Islet precursor cell (in vitro differentiated cells): ENCODE measurements at places on chromosomes 3 and 15.

GRCh38 chr15:33043636-33044035 lies 150.9 kb downstream of the FMN1 start:
- DNase-seq = no peak

GRCh38 chr3:150140614-150141321 lies 170.1 kb upstream of the PFN2 start:
- DNase-seq = no peak

DNA sequence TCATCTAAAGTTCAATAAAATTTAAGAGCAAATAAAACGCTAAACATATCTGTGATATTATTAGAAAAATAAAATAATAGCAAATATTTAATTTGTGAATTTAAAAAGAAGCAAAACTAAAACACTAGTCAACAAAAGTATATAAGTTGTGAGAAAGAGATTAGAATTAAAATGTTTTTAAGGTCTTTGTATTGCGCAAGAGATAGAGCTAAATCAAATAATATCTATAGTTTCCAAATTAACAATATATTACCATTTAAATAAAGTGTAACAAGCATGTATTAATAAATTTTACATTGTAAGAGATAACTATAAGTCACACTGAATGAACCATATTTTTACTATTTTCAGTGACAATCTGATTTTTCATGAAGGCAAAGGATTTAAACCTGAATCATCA lies 74.2 kb downstream of the PLSCR2 start:
- DNase-seq = no peak

GRCh38 chr3:155096303-155097008 lies 16.3 kb downstream of the MME start:
- no peak for DNase-seq

GRCh38 chr3:61331929-61332552 lies 80.8 kb upstream of the FHIT start:
- no peak for DNase-seq

DNA sequence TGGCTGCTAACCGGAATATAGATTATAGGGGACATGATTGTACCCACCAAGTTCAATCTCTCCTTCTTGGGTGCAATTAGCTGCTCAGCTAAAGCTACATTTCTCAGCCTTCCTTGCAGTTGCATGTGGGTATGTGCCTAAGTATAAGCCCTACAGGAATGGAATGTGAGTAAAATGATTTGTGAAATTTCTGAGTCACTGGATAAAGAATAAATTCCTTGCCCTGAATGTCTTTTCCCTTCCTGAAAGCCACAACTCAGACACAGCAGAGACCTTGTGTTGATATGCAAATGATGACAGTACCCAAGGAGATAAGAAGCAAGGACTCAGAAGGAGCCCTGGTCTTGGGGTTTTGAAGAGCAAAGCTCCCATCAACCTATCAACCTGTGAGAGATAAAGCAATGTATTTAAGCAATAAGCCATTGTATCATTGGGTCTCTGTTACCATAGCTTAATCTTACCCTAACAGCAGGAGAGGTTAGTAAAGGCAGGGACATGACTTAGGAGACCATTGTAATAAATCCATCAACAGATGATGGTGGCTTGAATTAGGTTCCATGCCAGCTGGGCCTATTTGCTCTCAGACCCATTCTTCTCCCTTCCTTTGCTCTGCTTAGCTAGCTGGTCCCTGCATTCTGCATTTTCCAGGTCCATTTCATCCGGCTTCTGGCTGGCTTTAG lies 25.6 kb upstream of the ZNF280D start:
- DNase-seq = no peak

DNA sequence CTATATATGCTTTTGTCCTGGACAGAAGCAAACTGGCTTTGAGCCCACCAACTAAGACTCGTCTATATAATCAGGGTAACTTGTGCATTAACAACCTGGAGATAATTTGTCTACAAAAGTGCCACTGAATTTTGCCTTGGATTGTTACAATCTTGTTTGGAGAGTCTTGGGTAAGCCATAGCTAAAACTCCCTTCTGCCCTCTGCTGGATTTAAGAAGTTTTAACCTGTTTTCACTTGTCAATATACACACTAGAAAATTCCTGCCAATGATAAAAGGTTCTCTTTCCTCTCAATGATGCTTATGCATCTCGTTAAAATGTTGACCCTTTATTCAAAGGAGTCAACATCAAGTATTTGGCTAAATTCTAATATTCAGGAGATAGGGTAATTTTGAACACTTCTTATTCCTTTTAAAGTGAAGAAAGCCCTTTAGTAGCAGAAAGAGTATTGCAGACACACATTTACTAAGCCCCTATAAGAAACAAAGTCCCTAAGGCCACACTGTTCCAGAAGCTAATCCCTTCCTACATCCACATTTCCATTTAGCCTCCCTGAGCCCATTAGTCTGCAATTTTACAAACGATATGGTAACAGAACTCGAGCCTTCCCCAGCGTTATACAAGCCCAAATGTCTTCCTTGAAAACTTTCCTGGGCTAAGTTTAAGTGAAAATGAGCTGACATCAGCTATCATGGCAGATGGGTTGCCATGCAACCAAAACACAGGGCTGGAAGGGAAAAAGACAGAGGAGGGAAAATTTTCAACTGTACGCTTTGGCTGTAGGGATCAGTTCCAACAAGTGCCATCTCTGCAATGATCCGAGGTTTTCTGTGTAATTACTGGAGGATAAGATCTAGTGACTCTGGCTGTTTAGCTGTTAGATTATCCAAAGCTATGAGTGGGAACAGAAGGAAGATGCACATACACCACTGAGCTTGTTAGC lies 75.9 kb upstream of the FGF12 start:
- DNase-seq = no peak

GRCh38 chr3:56894881-56895431 lies 93.2 kb upstream of the ARHGEF3 start:
- DNase-seq = peak; percentile 81

- DNase-seq = no peak
Measured at GRCh38 chr3:64443546-64444381, 218.5 kb upstream of the PRICKLE2 start.

DNA sequence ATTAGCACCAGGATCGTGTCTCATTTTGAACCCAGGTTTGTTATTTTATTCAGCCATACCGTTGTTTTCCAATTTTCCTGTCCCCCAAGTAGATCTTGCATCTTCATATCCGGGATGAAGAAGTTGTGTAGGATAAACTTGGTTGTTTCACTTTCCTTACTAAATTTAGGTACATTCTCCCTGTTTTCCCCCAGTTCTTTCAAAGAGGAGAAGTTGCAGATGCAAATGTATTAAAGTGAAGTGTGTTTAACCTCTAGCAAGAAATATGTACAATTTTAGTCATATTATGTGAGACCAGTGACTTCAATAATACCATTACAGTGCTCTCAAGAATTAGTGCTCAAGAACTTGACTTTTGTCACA lies 1.3 kb downstream of the ATXN7 start:
- no peak for DNase-seq

- no peak for DNase-seq
Measured at GRCh38 chr3:15476378-15476777, 45.1 kb downstream of the COLQ start.

GRCh38 chr15:69665641-69666111 lies 213.1 kb downstream of the RPLP1 start:
- peak; percentile 60 for DNase-seq

DNA sequence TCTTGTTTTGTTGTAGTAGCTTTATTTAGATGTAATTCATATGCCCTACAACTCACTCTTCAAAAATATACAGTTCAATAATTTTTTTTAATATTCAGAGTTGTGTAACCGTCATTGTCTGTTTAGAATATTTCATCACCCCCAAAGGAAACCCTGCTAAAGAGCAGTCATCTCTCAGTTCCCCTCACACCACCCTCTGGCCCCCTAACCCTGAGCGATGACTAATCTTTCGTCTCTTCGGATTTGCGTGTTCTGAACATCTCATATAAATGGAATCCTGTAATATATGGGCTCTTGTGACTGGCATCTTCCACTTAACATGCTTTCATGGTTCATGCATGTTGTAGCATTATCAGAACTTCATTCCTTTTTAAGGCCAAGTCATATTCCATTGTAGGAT lies 183.8 kb downstream of the ATG7 start:
- DNase-seq = peak; percentile 4

DNA sequence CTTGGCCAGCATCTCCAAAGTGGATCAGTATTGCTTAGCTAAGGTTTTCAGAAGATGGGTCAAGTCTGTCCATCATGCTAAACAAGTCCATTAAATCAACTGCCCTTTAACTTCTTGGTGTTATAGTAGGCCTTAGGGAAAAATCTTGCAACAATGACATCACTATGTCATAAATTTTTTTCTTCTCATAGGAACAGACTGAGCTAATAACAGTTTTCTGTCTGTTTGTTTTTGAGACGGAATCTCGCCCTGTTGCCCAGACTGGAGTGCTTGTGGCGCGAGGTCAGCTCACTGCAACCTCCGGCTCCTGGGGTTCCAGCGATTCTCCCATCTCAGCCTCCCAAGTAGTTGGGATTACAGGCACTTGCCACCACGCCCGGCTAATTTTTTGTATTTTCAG lies 94.2 kb downstream of the EFL1 start:
- no peak for DNase-seq

- no peak for DNase-seq
Measured at GRCh38 chr3:185411133-185411532, 48.2 kb downstream of the MAP3K13 start.

DNA sequence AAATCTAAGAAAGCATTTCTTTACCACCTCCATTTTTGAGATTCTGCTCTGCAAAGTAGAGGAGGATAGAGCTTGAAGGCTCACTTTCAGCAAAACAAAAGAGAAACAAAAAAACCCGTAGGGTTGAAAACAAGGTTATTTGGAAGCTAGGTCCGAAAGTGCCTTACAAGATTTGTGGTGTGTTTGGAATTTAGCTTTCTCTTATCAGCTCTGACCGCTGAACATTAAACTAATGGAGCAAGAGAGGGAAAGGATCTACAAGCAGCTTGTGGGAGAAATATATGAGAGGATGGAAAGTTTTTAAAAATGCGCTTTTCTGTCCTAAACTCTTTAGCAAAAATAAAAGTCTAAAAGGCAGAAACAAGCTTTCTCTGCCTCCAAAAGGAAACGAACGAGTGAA lies 545.5 kb downstream of the NTRK3 start:
- no peak for DNase-seq

DNA sequence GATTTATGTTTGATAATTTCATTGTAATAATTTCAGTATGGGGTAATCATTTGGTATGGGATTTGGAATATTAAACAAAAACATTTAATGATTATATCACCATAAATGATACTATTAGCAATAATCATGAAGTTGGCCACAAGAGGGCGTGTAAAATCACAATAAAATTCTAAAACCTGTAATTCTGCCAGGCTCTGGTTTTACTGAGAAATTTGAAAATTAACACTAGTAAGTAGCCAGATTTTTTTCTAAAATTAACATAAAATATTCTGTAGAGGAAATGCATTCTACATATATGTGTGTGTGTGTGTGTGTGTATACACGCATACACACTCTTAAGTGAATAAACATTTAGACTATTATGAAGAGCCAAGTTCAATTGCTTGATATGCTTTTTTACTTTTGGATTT lies 40.5 kb downstream of the FEZF2 start:
- no peak for DNase-seq

- no peak for DNase-seq
Measured at GRCh38 chr3:125156456-125156855, 56.1 kb downstream of the SLC12A8 start.

- DNase-seq = no peak
Measured at GRCh38 chr3:73709712-73710111, 85.0 kb upstream of the PDZRN3 start.

GRCh38 chr3:170622369-170623159 lies 36.7 kb upstream of the SLC7A14 start:
- DNase-seq = peak; percentile 90

DNA sequence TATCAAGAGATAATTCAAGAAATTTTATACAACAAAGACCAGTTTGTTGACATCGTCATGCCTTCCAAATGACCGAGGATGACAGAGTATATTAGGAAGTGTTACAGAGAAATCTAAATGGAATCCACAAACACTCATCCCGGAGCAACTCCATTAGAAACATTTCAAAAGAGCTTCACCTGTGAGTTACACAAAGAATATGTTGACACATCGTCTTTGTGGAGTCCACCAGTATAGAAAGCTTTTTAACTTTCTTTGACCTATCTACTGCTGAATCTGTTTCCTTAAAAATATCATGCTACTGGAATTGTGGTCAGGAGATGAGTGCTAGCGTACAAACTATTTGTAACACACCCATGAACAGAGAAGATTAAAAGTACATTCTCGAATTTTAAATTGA lies 130.4 kb downstream of the SUCLG2 start:
- no peak for DNase-seq

DNA sequence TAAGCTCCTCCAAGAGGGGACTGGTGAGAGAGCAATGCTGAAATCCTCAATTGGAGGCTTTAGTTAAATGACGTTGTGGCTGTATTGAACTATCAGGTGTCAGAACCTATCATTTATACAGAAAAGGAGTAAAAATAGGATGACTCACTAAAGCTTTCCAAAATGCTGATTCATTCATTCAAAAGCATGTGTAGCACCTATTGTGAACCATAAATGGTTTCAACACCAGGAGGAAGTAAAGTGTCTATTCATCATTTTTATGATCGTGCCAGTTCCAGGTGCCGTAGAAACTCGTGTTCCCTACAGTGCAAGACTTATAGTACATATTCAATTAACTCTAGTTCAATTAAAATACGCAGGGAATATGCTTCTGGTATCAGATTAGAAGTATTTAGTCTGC lies 66.5 kb upstream of the ARRDC4 start:
- no peak for DNase-seq

- DNase-seq = no peak
Measured at GRCh38 chr3:44832965-44833364, 28.7 kb upstream of the TMEM42 start.

DNA sequence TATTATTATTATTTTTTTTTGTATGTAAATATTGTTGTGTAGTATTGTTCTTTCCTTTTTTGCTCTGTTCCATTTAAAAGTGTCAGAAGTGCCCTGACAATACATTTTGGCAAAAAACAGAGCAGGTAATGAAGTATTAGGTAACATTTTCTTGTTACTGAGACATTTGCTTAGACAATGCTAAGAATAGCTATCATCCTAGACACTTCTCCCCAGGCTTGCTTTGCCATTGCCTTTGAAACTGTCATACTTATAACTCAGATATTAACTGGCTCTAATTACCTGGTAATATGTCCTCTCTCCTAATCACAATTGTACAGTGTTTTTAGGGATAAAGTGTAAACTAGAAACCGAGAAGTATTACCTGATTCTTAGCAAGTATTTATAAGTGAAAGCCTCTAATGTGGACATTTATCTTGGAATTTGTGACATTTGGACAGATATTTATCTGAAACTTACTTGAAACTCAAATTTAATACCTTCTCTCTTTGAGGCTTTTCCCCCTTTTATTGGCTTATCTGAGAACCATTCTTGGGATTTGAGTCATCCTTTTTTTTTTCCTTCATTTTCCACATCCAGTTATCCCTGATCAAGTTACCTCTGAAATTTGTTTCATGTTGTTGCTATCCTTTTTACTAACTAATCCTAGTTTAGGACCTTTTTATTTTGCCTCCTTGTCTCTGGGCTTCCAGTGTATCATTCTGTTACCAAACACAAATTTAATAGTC lies 13.1 kb downstream of the ARIH1 start:
- DNase-seq = no peak

GRCh38 chr3:27310688-27311087 lies 58.5 kb downstream of the NEK10 start:
- DNase-seq = no peak
